ENCODE measurements at places on chromosomes 3 and 15. TPM values are rescaled to one million over a fixed set of nuclear protein-coding genes. Genes with fewer than 3 reads are reported as not detected.
A peak's percentile ranks its signal among the peaks of the same experiment; 100 is the strongest.

The ERC2 gene
- total RNA-seq = 4.2 TPM

The AMIGO3 gene
- 0.43 TPM for total RNA-seq

The ZNF717 gene
- 18.2 TPM for total RNA-seq

The PPP1R14D gene
- 23.4 TPM for total RNA-seq

The KNG1 gene
- 0.43 TPM for total RNA-seq

The CRTAP gene
- 211 TPM for total RNA-seq

The DUOXA1 gene
- total RNA-seq = 10.6 TPM

The FILIP1L gene
- 142 TPM for total RNA-seq

- DNase-seq = no peak
Observed at GRCh38 chr15:90294601-90295269, 29.3 kb downstream of the NGRN start.

DNA sequence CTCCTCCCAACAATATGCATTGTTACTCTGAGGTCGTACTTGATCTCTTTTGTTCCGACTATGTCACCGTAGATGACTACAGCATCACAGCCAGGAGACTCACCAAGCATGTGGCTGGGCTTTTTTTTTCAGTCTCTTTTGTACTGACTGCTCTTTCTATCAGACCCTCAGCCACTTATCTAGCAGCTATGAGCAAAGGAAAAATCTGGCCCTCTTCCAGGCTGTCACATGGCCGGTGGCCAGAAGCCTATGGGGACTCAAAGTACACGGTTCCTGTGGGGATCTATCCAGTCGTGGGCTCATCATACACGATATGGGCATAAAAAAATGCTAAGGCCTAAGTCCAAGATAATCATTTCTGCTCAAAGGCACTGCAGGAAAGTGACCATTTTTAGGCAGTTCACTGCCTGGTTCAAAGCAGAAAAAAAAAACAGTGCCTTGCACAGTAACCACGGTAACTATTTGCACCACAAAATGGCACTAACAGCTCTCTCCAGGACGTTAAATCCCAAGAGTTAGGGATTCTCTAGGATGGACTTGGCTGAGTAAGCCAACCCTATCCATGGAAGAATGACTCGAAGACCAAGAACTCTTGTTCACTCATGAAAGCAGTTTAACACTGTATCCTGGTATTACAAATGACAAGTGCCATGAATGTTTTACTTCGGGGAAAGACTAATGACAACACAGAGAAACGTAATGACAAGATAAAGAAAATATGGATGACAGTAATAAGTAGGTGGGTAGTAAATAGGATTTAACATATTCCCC, 50.3 kb downstream of the SHQ1 start:
- DNase-seq = no peak

- no peak for DNase-seq
Observed at GRCh38 chr3:24020036-24020691, 75.1 kb downstream of the NR1D2 start.

- no peak for DNase-seq
Observed at GRCh38 chr3:30544812-30545211, 61.6 kb upstream of the TGFBR2 start.

GRCh38 chr3:102143536-102143935, 291.3 kb upstream of the ZPLD1 start:
- DNase-seq = no peak

GRCh38 chr15:89381888-89382686, 47.5 kb upstream of the POLG start:
- no peak for DNase-seq

DNA sequence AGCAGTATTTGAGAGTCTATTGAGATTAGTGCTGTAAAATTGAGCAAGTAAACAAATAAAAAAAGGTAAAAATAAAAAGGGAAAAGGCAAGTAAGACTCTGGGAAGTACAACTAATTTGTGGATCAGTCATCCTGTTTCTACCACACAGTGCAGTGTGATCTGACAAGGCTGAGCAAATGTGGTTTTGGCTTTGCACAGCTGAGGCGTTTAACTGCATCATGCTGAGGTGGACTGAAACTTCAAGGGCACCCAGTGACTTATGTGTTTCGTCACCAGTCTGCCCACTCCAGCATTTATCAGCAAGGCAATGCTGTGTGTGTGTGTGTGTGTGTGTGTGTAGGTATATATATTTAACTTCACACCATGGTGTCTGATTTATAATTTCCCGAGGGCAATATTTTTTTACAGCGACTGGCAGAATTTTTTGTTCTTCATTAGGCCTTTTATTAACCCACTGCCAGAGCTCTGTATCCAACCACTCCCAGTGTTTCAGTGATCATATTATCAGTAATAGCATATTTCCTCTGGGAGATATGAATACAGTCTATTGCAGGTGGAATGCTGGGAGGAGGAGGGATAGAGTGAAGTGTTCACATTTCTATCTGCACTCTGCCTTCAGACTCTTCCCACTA, 131.5 kb upstream of the SATB1 start:
- DNase-seq = no peak

DNA sequence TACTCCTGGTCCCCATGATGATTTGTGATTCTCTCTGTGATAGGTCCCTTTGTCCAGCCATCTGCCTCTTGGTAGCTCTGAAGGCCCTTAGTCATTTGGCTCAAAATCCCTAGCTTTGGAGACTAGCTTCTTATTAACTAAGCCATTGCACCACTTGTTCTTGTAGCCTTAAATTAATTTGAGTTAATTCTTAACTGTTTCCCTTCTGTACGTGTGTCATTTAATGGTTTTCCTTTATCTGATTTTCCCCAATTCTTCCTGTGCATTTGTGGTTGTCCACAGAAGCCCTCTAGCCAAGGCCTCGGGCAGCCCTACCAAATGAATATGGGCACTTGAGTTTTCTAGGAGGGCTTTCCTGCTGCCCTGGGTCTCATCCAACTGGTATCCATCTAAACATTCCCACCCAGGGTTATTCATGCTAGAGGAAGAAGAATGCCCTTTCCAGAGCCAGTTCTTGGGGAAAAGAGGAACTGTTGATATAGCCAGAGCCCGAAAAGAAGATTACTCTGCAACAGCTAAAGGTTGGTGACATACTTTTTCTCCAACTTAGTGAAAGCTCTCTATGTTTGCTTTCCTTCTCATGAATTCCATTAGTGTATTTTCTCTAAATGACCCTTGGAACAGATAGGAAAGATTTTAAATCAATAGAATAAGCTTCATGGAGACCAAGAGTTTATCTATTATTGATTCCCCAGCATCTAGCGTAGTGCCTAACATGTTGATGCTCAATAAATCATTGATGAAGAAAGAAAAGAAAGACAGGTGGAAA, 44.2 kb upstream of the ZBTB38 start:
- no peak for DNase-seq

DNA sequence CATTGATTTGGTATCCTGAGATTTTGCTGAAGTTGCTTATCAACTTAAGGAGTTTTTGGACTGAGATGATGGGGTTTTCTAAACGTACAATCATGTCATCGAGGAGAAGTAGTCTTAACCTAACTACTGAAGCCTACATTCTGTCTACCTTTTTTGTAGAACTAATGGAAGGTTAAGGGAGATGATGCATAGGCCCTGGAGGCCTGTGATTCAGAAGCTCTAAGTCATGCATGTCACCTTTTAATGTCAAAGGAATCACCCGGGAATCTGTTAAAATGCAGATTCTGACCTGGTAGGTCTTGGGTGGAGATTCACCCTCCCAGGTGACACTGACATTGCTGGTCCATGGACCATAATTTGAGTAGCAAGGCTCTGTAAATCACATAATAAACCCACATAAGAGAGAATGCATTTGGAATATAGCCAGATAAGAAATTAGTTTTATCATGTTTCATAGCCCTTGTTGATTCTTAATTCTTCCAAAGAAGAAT, 64.9 kb downstream of the GHSR start:
- DNase-seq = no peak

GRCh38 chr3:129314386-129315222, 35.9 kb downstream of the HMCES start:
- DNase-seq = peak; percentile 84

DNA sequence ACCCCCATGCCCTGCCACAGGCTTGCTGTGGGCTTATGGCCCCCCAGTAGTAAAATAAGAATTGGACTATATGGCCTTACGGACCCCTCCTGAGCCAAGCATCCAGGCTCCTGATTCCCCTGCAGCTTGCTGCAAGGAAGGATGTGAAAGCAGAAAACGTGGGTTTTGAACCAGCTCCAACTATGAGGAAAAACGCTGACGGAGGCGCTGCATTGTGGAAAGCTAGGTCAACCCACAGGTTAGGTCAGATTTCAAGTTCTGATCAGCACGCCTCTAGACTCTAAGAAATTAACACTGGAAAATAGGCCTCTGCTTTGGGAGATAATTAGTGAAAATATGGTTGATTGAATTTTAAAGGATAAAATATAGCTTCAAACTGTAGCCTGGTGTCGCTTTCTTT, 195.4 kb upstream of the HES1 start:
- DNase-seq = no peak

- no peak for DNase-seq
Observed at GRCh38 chr15:33722005-33722672, 246.2 kb upstream of the CHRM5 start.

DNA sequence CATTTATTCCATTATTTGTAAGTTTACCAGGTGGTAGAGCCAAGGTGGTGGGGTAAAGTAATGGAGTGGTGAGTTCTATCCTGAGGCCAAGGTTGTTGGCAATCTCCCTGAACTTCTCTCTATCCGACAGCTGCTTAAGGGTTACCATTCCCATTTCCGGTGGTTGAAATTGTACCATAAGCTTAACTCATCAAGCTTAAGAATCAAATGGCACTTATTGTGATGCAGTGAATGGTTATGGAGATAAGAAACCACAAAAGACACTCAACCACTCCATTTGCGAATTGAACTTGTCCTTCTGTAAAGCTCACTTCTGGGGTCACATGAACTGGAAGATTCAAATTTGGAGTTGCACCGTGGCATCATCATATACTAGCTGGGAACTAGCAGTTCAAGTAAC, 287.4 kb upstream of the SLCO3A1 start:
- DNase-seq = no peak

- DNase-seq = no peak
Observed at GRCh38 chr3:139288266-139288821, 55.5 kb upstream of the MRPS22 start.

DNA sequence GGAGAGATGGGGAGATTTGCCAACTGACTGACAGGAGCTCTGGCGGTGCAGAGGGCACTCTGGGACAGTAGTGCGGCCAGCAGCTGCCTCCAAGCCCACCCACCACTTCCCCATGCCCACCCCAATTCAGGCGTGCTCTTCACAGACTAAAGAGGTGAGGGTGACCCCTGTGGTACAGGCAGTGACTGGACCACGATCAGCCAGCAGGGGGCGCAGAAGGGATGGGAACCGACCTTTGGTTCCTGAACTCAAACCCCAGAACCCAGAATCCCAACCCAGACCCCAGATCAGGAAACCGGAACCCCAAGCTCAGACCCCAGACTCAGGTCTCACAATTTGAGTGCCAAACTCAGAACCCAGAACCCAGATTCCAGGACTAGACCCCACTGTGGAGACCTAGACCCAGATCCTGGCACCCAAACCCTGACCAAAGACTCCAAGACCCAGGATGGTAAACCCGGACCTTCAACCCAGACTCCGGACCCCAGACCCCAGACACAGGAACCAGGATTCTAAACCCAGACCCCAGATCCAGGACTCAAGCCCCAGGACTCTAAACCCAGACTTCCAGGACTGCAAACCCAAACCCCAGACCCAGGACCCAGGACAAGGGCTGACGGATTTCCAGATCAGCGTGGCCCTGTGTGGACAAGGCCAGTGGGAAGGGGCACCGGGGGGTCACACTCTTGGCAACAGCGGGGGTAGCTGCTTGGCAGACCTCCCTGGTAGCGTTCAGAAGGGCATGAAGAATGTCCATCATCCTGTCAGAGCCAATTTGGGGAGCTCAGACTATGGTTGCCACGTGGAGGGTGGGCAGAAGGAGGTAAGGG, 3.7 kb upstream of the MYL3 start:
- DNase-seq = peak; percentile 76

- no peak for DNase-seq
Observed at GRCh38 chr3:171753665-171754408, 56.4 kb downstream of the PLD1 start.

DNA sequence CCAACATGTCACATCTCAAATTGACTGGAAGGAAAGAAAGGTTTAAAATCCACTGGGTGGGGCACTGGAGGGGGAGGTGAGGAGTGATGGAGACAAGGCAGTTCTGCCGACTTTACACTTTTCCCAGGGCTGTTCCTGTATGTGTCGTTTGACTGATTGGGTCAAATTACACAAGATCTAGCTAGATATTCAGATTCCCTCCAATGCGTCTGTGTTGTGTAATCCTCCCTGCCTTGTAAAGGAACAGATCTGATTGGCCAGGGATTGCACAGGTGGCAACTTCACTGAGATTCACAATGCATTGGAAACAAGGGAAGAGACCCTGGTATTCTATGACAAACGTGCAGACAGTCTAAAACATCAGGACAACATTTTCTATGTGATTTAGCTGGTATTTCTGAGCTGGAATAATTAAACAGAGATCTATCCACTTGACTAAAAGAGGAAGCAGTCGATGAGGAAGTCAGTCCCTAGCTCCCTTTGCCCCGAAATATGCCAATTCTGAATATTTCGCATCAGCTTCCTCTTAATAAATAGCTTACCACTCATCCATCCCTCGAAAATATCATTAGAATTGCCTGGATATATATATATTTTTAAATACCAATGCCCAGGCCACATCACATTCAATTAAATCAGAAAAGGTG, 312.9 kb downstream of the RORA start:
- no peak for DNase-seq

DNA sequence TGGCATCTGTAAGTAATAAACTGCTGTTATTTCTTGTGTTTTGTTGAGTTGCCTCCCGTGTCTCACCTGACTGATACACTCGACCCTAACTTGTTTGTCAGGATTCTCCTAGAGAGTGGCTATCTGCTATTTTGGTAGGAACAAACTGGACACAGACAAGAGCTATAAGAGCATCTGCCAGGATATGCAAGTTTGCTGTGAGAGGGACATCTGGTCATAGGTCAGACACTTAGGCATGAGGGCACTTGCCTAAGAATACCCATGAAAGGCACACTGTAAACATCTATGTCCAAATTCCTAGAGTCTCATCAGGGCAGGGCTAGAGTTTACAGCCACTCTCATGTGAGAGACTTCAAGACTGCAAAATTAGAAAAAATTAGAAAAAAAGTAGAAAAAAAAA, 32.5 kb downstream of the NEDD4 start:
- DNase-seq = no peak

GRCh38 chr15:80289528-80290495, 37.8 kb upstream of the CTXND1 start:
- no peak for DNase-seq

GRCh38 chr3:42032693-42033349, 58.3 kb upstream of the TRAK1 start:
- DNase-seq = peak; percentile 67

- no peak for DNase-seq
Observed at GRCh38 chr3:127858937-127859336, 36.6 kb upstream of the MGLL start.
